Sigmoid colon (tissue), 7 donors: ENCODE measurements at places on chromosomes 11 and 22. TPM values are rescaled to one million over a fixed set of nuclear protein-coding genes. Genes with fewer than 3 reads are reported as not detected.
A peak's percentile ranks its signal among the peaks of the same experiment; 100 is the strongest.

The SGSM1 gene
- total RNA-seq: 3.5 TPM

The PAMR1 gene
- total RNA-seq: 26.5 TPM

The OR51B4 gene
- not detected for total RNA-seq

The NRGN gene
- total RNA-seq: not detected

GRCh38 chr11:115471367-115471766 is 32.8 kb downstream of the CADM1 start:
- no peaks in the 10 kb centered on the region for H3K4me1 ChIP-seq
- no peak for DNase-seq
- H3K27ac ChIP-seq: no peak overlapping the region
- H3K36me3 ChIP-seq: no peaks in the 10 kb centered on the region
- no peak overlapping the region for H3K4me3 ChIP-seq

GRCh38 chr11:94593030-94593429 is 25.9 kb downstream of the PIWIL4 start:
- H3K27ac ChIP-seq: no peak overlapping the region
- H3K4me3 ChIP-seq: no peak overlapping the region

GRCh38 chr11:16603245-16603644 is 135.2 kb upstream of the C11orf58 start:
- H3K27ac ChIP-seq: no peak overlapping the region
- peaks cover 28% of the 10 kb centered on the region for H3K27me3 ChIP-seq
- peaks cover 39% of the 10 kb centered on the region for H3K4me1 ChIP-seq
- no peak for DNase-seq
- H3K4me3 ChIP-seq: no peak overlapping the region
- H3K36me3 ChIP-seq: no peaks in the 10 kb centered on the region

DNA sequence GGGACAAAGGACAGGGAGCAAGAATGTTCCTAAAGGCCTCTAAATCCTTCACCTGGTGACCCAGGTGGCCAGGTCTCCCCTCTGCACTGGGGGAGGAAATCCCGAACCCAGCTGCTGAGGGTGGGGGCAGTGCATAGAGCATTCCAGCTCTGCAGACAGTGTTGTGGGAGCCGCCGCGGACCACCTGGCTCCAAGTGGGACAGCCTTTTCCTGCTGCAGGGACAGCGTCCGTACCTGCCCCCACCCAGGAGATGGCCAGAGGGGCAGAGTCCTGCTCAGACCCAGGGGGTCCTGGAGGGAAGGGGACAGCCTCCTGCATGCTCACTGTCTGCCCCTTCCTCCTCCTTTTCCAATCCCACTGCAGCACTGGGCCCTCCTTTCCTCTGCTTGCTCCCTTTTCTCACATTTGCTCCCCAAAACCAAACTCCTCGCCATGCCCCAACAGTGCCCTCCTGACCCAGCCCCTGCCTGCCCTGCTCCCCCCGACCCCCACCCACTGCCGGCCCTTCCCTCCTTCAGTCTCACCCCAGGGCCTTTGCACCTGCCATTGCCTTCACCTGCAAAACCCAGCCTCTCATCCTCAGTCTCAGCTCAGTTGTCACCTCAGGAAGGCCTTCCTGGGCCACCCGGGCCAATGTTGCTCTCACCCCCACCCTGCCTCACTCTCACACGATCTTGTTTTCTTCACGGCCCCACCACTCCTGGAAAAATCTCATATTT is 12.8 kb downstream of the PNPLA5 start:
- DNase-seq: peak; percentile 40
- no peaks in the 10 kb centered on the region for H3K4me1 ChIP-seq
- H3K27me3 ChIP-seq: peaks cover 12% of the 10 kb centered on the region
- H3K4me3 ChIP-seq: no peak overlapping the region
- no peaks in the 10 kb centered on the region for H3K36me3 ChIP-seq

GRCh38 chr22:44025171-44026065 is 1.3 kb downstream of the PARVB start:
- peak overlapping the region; percentile 83 for H3K27ac ChIP-seq
- DNase-seq: no peak
- peak overlapping the region; percentile 88 for H3K4me3 ChIP-seq
- peaks cover 4% of the 10 kb centered on the region for H3K27me3 ChIP-seq
- no peaks in the 10 kb centered on the region for H3K36me3 ChIP-seq
- H3K4me1 ChIP-seq: peaks cover 35% of the 10 kb centered on the region

DNA sequence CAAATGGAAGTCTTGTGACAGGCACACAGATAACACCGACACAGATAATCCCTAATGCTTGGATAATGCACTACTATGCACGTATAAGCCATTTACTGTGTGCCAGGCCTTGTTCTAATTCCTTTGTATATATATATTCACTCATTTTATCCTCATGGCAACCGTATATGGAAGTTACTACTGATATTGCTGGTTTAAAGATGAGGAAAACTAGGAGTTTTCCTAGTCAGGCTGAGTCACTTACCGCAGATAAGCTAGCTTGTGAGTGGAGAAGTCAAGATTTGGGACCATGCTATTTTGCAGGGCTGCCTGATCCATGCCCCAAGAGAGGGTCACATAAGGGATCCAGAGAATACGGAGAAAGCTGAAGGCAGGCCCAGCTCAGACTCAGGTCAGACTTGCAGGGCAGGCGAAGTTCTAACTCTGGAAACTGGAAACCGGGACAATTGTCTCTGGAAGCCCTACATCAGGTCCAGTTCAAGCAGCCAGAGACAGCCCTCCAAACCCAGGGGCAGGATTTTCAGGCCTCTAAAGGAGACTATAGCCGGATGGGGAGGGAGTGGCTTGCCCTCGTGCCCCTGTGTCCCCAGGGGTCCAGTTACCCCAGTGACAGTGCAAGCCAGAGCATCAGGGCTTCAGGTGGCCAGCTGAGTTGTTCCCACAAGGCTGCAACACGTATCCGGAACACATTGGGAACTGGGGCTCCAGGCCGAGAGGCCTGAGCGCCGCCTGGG is 534.8 kb downstream of the INSC start:
- no peak overlapping the region for H3K4me3 ChIP-seq
- no peaks in the 10 kb centered on the region for H3K36me3 ChIP-seq
- H3K27me3 ChIP-seq: no peaks in the 10 kb centered on the region

DNA sequence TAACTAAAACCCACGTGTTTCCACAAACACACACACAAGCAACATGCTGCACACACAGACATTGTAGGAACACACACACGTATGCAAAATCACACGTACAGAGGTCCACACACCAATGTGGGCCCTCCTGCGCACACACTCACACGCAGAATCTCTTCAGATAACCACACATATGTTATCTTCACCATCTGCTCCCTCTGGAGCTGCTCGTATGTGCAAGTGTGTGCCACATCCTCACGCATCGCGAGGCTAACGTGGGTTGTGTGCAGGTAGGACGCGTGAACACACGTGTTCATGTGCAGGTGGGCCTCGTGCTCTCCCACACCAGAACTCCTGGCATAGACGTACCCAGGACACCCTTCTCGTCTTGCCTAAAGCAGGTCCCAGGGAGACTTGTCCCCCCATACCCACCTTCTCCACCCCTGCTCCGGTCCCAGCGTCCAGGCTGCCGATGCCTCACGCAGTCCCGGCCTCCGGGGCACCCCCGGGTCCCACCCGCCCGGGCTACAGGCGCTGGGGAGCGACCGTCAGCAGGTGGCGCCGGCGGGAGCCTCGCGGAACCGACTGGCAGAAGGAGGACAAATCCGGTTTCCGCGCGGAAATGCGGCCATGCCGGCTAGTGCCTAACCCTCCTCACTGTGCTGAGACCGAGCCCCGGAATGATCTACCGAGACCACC is 10.3 kb upstream of the IGSF9B start:
- no peak overlapping the region for H3K4me3 ChIP-seq
- peaks cover 34% of the 10 kb centered on the region for H3K4me1 ChIP-seq
- peak; percentile 73 for DNase-seq
- no peaks in the 10 kb centered on the region for H3K36me3 ChIP-seq
- no peaks in the 10 kb centered on the region for H3K27me3 ChIP-seq

GRCh38 chr11:27524155-27524554 is 17.6 kb upstream of the LIN7C start:
- H3K4me1 ChIP-seq: no peaks in the 10 kb centered on the region
- no peak overlapping the region for H3K27ac ChIP-seq
- H3K36me3 ChIP-seq: no peaks in the 10 kb centered on the region
- no peak for DNase-seq

DNA sequence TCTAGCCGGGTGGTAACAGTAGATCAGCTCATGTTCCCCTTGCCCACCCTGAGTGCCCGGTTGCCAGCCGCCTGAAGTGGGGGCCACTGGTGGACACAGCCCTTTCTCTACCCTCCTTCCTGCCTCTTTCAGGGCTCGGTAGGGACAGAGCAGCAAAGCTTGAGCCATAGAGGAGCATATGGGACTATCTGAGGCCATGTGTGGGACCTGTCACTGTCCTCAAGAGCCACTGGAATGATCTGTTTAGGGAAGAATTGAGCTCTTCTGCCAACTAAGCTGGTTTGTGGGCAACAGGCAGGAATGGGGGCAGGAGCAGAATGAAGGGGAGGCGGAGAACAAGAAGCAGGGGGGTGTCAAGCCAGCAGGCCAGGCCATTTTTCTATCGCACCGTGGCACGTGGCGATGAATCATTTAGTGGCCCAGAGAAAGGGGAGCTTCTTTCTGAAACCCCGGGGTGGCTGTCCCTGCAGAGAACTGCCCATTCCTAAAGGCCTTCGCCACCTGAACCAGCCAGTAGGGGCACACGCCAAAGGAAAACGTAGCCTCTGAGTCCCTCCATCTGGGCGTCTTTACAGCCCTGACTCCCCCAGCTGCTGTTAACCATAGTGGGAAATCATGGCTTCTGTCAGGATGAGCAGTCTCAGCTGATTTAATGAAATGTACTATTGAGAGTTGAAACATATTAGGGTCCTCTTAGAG is 8.8 kb downstream of the ASPHD2 start:
- no peaks in the 10 kb centered on the region for H3K36me3 ChIP-seq
- no peak overlapping the region for H3K27ac ChIP-seq
- H3K4me1 ChIP-seq: no peaks in the 10 kb centered on the region
- H3K4me3 ChIP-seq: no peak overlapping the region
- DNase-seq: no peak

- H3K4me1 ChIP-seq: no peaks in the 10 kb centered on the region
- peak overlapping the region; percentile 93 for H3K27ac ChIP-seq
- H3K27me3 ChIP-seq: no peaks in the 10 kb centered on the region
- H3K4me3 ChIP-seq: peak overlapping the region; percentile 76
Observed at GRCh38 chr11:112025707-112026106, 499 bp downstream of the DLAT start.

DNA sequence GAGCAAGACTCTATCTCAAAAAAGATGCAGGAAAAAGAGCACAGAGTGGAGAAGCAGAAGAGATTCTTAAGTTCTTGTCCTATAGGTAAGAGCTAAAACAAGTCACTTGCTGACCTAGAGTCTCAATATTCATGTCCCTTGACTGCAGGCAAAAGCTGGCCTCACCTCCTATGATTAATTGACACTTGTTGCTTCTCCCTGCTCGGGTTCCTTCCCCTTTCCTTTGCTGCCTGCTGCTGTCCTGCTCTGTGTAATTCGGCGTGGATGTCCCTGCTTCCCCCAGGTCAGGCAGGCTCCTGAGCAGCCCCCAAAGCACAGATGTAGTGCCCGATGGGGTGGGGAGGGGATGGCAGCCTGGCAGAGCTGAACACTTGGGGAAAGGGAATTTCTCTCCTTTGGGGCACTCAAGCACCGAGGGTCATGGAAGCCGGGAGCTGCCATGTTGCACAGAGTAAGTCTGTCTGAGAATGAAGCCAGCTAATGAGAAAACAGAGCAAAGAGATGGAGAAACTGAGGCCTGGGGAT is 60.8 kb upstream of the NUP50 start:
- H3K36me3 ChIP-seq: no peaks in the 10 kb centered on the region
- no peak for DNase-seq
- H3K4me3 ChIP-seq: no peak overlapping the region

GRCh38 chr11:9643751-9644150 is 20.1 kb upstream of the SWAP70 start:
- no peak overlapping the region for H3K4me3 ChIP-seq
- H3K36me3 ChIP-seq: no peaks in the 10 kb centered on the region
- DNase-seq: no peak
- no peaks in the 10 kb centered on the region for H3K27me3 ChIP-seq
- H3K4me1 ChIP-seq: no peaks in the 10 kb centered on the region

DNA sequence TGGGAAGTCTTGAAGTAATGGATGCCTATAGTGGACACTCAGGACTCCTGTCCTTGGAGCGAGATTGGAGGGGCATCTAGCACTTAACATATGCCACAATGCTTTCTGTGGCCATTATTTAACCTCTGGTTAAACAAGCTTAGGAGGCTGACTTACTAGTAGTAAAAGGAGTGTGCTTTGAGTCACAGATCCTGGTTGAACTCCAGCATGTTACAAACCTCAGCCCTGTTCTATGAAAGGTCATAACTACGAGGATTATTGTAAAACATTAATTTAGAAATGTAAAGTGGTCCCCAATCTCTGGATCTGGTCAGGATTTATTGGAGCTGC is 1.1 kb upstream of the LBHD1 start:
- no peaks in the 10 kb centered on the region for H3K27me3 ChIP-seq
- H3K27ac ChIP-seq: peak overlapping the region; percentile 82
- no peaks in the 10 kb centered on the region for H3K36me3 ChIP-seq

DNA sequence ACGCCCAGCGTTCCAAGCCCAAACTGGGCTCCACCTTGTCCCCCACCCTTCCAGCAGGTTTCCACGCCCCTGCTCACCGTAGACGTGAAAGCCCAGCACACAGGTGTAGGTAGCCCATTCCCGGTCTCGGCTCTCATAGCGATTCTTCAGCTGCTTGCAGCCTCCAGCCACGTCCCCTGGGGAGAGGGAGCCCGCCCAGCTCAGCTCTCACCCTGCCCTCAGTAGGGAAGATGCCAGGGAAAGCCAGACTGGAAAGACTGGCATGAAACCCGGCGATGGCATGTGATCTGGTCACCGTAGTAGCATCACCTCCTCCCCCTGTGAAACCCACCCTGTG is 1.4 kb upstream of the MTA2 start:
- H3K4me1 ChIP-seq: peaks cover 42% of the 10 kb centered on the region
- H3K36me3 ChIP-seq: peaks cover 3% of the 10 kb centered on the region
- H3K27me3 ChIP-seq: no peaks in the 10 kb centered on the region
- H3K4me3 ChIP-seq: peak overlapping the region; percentile 99
- peak overlapping the region; percentile 99 for H3K27ac ChIP-seq

DNA sequence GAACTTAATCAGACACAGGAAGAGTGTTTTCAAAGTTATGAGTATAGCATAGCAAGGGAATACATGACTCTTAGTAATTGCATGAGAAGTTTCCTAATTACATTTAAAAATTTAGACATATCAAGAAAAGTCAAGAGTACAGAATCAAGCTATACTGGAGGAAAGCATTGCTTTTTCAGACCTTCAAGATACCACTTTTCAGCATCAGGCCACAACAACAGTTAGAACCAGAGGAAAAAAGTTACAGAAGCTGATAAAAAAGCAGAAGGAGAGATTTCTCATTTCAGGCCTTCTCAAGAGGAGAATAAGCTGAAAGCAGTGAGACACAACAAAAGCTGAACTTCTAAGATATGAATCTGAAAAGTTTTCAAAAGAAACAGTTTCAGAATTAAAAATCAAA is 28.1 kb upstream of the QSER1 start:
- no peaks in the 10 kb centered on the region for H3K4me1 ChIP-seq
- H3K27me3 ChIP-seq: no peaks in the 10 kb centered on the region
- no peak overlapping the region for H3K4me3 ChIP-seq
- no peak overlapping the region for H3K27ac ChIP-seq
- no peak for DNase-seq
- no peaks in the 10 kb centered on the region for H3K36me3 ChIP-seq

DNA sequence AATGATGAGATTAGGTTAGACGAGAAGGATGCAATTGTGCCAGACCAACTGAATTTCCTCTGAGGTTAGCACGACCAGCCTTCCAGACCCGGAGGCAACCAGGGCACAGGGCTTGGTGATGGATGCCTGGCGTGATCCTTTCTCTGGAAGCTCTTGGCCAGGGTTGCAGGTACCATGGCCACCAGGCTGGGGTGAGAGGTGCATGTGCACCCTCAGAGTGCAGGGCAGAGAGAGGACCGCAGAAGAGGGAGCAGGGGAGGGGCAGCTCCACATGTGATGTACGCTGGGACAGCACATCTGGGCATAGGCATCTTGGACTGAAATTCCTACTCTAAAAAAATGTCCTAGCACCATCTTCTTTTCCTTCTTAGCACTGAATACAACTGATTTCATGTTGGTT is 10.9 kb downstream of the KCNJ1 start:
- no peak overlapping the region for H3K27ac ChIP-seq
- H3K4me3 ChIP-seq: no peak overlapping the region
